Suppressor macrophage treated with lipopolysaccharide for 1 hour (primary cell): ENCODE measurements at places on chromosomes 16 and 17.

GRCh38 chr16:22816475-22816874 is 2.5 kb downstream of the HS3ST2 start:
- DNase-seq: peak; percentile 32

GRCh38 chr17:2631211-2631610 is 37.8 kb downstream of the PAFAH1B1 start:
- no peak for DNase-seq

- DNase-seq: no peak
Observed at GRCh38 chr16:89145406-89146161, 26.0 kb upstream of the CDH15 start.

DNA sequence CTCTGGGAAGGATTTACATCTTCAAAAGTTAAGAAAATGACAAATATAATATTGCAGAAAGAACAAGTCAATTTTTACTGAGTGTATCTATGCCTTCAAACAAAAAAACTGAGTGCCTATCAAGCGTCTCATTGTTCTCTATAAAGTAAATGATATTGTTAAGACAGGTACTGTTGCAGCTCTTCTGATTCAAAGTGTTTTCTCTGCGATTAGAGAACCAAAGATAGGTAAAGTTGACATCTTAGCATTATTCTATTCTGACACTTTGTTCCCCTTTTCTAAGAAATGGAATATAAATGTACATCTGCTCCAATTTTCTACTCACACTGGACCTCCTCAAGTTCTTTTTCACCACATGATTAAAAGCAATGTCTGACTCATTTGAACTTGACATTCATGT is 1317.7 kb downstream of the CDH11 start:
- DNase-seq: no peak

DNA sequence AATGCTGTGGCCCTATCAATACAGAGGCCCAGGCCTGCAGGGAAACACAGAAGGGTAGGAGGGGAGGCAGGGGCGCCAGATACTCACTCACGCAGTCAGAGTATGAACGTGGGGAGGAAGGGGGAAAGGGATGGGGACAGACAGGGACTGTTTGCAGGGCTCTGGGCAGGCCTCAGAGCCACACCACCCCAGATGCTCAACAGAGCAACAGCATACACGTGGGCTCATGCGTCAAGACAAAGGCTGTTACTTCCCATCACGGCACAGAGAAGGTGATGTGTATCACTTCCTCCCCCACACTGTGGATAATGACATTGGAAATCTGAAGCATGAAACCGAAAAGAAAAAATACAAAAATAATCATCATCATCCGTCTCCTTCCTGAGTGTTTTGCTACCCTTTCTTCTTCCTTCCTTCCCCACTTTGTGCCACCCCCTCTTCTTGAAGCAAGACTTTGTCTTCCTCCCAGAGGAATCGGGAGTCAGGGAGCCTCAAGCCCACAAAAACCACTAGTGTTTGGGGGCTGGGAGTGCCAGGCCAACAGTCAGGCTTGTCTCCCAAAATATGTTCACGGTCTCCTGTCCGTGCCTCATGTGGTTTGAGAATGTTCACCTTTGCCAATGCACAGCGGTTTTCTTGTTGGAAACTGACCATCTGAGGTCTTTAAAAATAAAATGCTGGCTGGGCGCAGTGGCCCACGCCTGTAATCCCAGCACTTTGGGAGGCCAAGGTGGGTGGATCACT is 20.1 kb downstream of the SLC39A11 start:
- DNase-seq: peak; percentile 20

GRCh38 chr17:36629252-36629847 is 28.0 kb downstream of the MRM1 start:
- peak; percentile 83 for DNase-seq

- DNase-seq: peak; percentile 47
Observed at GRCh38 chr17:77214743-77215142, 74.0 kb downstream of the SEC14L1 start.

DNA sequence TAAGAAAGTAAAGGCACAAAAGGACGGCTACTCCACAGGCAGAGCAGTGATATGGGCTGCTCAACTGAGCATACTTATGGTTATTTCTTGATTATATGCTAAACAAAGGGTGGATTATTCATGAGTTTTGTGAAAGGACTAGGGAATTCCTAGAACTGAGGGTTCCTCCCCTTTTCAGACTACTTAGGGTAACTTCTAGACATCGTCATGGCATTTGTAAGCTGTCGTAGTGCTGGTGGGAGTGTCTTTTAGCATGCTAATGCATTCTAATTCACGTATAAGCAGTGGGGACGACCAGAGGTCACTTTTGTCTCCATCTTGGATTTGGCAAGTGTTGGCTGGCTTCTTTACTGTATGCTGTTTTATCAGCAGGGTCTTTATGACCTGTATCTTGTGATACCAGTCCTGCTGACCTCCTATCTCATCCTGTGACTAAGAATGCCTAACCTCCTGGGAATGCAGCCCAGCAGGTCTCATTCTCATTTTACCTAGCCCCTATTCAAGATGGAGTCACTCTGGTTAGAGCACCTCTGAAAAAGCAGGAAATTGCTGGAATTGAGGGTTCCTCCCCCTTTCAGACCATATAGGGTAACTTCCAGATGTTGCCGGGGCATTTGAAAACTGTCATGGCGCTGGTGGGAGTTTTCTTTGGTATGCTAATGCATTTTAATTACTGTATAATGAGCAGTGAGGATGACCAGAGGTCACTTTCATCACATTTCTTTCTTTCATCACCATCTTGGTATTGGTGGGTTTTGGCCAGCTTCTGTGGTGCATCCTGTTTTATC is 388.5 kb downstream of the XYLT1 start:
- no peak for DNase-seq

DNA sequence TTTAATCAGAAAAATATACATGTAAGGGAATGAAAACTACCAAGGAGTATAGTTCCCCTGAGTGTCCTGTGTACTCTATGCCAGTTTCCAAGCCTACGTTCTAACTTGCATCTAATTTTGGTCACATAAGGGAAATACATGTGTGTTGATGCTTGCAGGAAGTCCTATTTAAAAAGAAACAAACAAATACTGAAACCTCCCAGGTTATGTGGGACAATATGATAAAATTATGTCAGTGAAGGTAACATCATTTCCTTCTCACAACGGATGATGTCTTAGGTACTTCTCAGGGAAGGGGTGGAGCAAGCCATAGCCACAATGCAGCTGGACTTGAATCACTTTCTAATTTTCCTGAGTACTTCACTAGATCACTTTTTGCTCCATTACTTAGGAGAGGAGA is 115.9 kb downstream of the ZFHX3 start:
- peak; percentile 28 for DNase-seq

DNA sequence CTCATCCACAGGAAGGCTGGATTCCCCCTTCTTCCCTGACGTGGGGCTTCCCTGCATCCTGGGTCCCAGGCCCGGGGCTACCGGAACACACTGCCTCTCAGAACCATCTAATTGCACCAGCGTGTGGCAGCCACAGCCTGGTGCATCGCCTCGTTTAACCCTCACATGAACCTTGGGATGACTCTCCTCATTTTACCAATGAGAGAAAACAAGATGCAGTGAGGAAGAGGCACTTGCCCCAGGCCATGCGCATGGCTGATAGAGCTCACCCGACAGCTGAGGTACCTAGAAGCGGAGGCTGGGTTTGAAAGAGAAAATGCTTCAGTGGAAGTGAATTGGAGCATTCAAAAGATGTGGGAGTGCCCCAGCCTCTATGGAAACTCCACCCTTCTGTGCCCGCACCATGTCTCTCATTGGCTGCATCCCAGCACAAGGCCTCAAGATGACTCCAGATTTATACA is 162.3 kb downstream of the KATNIP start:
- DNase-seq: no peak

DNA sequence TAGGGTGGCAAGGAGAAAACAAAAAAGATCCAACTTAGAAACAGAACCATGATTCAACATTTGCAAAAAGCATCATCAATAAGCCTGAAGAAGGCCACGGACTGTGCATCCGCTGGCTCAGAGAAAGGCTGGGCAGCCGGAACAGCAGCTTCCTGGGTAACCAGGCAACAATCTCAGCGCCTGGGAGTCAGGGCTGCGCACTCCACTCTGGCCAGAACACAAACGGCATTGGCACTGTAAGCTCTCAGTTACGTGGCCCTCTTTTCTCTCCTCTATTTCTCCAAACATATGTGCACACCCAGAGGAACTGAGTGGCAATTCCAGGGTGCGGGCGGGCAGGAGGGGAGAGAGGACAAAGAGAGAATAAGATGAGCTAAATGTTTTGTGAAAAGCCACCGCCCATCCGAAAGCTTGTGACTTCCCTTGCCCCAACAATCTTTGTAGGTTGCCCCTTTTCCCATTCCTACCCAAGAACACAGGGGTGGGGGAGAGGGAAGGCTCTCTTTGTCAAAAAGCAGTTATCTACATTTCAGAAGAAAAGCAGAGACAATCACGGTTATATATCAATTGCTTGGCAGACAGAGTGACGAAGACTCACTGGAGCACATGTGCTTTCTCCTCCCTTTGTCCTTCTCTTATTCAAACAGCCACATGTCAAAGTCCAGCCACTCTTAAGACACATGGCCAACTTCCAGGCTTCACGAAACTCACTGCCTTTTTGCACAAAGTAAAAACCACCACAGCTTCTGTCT is 6.6 kb upstream of the GHDC start:
- no peak for DNase-seq

DNA sequence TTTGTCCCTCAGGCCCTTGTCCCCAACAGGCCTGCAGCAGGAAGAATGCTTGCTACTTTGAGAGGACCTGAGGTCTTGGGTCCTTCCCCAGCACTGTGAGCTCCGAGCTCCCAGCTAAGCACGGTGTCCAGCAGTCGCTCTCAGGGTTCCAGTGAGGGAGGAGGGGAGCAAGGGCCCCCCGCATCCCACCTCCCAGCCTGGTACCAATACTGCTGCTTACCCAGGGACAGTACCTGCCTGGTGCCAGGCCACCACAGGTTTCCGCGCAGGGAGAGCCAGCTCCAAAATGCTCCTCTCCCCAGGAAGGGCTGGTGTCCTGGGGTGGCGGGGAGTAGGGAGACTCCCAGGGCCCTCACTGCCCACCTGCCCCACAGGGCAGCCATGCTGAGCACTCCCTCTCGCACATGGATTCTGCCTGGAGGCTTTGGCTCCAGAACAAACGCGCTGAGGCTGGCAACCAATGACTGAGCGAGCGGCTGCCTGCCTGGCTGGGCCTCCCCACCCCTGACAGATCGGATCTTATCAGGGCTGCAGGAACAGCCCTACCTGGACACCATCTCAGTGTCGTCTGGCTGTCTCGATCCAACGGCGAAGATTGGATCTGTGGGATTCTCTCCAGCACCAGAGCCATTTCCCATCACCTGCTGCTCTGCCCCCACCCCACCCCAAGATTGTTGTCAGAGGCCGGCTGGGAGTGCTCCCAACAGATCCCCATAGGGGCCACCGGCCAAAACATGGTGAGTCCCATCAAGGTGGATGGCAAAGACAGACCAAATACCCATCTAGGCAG is 2.4 kb downstream of the DOK4 start:
- no peak for DNase-seq

DNA sequence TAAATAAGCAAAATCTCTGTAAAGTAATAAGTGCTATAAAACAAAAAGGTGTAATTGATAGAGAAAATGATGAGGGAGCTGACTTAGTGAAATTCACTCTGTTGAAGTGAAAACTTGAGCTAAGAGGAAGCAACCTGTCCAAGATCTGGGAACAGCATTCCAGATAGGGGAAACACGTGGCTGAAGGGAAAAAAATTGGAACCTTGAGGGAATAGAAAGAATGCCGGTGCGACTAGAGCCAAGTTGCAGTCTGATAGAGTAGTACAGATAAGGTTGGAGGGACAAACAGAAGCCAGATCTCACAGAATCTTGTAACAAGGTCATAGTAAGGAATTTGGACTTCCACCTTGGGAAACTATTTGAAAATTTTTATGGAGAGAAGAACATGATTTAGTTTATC is 623 bp upstream of the DDX52 start:
- DNase-seq: no peak

GRCh38 chr17:69084911-69085310 is 24.2 kb upstream of the ABCA9 start:
- no peak for DNase-seq

DNA sequence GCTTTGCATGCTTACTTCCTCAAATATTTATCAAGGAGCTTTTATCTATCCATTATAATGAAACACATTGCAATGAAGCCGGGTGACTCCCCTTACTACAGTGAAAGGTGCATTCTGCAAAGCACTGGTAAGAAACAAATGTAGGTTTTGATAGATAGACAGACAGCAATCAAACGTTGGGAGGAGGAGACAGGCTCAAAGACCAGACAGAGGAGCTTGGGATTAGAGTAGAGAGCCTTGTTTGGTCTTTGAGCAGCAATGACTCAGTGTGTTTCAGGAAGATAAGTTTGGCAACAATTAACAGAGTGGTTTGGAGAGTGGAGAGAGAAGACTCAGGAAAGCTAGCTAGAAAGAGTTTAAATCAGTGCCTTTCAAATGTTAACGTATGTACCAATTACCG is 68.8 kb downstream of the ZNF18 start:
- DNase-seq: no peak

DNA sequence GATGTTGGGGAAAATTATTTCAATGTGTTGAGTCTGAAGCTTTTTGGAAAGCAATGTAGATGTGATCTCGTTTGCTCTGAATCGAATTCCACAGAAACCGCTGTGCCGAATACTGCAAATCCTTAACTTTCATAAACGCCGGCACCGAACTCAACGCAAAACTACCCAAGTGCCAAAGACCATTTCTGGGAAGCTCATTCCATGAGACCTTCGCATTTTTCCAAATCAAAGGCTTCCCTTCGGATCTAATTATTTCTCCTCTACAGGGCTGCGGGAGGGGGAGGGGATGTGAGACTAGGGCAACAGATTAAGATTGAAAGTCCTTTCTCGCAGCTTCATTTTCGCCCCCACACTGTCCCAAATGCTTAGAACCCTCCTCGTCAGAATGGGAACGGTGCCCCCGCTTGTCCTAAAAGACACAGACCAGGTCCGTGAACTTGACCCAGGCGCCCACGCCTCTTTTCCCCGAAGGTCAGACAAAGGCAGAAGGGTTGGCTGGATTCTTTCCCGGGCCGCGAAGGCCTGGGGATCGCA is 4.0 kb downstream of the PRAC1 start:
- DNase-seq: no peak

- DNase-seq: peak; percentile 30
Observed at GRCh38 chr16:2881783-2882649, 999 bp upstream of the FLYWCH2 start.

DNA sequence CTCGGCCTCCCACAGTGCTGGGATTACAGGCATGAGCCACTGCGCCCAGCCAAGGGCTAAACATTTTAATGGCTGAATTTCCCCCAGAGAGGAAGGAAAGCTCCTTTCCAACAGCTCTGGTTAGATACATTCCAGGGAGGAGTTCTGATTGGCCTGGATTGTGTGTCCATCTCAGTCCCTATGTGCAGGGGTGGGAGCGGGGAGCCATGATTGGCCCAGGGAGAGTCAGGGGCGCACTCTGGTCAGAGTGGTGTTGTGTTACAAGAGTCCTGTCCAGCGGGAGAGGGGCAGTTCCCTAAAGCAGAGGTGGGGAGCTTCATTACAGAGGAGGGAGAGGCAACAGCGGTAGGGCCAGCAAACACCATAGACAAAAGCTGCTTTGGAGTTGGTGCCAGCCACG is 75.0 kb downstream of the RAP1GAP2 start:
- DNase-seq: no peak

- no peak for DNase-seq
Observed at GRCh38 chr17:74542166-74542565, 3.7 kb downstream of the CD300C start.

- peak; percentile 34 for DNase-seq
Observed at GRCh38 chr16:88448461-88449266, 4.4 kb upstream of the ZFPM1 start.
